ENCODE measurements at places on chromosomes 7 and 10.

DNA sequence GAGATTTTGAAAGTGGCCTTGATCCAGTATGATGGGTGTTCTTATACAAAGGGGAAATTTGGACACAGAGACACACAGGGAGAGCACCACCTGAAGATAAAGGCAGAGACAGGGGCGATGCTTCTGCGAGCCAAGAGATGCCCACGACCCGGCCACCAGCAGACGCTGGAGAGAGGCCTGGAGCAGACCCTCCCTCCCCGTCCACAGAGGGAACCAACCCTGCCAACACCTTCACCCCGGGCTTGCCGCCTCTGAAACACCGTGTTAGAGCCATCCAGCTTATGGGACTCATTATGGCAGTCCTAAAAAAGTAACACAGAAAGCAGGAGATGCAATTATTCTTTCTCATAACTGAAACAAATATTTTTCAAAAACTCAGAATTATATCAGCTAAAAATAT, 303.3 kb upstream of the SHH start:
- DNase-seq: no peak

DNA sequence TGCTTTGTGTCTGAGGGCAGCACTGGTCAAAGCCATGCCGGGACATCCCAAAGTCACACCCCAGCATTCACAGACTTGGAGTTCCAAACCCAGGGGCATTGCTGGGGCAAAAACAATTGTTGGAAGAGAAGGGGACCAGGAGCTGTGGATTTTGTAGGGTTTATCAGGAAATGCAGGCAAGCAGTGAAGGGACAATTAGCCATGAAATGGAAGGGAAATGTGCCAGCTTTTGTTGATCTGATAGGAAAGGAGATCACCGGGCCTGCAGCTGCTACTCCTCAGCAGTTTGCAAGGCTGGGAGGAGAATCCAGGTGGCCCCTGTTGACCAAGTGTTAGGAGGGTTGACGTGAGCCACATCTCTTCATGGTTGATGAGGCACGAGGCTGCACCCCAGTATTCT, 2.5 kb upstream of the BRI3 start:
- no peak for DNase-seq

- no peak for DNase-seq
These were observed 25.7 kb upstream of the FAM180A start for GRCh38 chr7:135774284-135774683.

DNA sequence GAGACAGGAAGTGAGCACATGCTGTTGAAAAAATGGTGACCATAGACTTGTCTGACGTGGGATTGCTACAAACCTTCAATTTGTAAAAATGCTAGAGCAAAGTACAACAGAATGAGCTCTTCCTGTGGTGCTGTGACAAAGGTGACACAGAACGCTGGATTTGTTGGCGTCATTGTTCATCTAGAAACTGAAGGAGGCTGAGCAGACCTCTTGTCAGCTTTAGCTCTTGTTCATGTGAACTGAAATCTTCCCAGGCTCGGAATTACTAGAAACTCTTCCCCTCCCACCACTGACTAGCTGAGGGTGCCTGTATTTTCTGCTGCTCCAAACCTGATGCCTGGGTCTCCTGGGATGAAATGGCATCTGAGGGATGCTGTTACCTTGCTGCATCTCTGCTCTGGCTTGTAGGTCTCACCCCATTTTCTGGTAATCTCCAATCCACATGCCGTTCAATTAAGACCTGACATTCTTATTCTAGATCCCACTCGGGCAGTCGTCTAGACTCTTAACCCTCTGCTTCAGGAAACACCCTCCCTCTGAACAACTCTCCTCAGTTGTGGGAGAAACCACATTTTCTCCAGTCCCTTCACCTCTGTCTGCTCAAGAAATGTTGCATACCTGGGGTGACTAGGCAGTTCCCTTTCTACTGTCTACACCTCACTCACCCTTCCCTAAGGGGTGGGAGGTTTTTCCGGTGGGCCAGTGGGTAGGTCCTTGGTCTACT, 349.3 kb downstream of the CXCL12 start:
- no peak for DNase-seq

DNA sequence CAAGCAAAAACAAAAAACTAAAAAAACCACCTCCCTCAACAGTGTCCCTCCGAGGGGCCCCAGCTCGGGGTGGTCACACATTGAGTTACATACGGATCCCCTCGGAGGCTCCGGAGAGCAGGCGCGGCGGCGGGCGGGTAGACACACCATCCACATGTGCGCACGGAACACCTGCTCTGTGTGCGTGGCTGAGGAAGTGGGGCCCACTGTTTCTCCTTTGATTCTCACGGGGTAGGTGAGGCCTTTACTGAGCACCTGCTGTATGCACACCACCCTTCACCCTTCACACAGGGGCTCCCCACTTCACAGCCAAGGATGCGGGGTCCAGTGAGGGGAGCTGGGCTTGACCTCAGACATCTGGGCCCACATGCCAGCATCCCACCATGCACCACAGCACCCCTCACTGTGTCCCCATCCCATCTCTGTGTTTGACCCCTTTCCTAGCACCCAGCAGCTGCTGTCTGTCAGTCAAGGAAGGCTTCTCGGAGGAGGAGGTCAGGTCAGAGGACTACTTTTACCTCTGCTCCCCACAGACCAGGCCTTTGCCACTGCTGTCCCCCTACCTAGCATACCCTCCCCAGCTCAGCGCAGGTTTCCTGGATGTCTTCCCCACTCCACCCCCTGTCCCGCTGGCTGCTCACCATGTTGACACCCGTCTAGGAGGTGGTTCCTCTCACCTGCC, 71.1 kb downstream of the MICALL2 start:
- no peak for DNase-seq

DNA sequence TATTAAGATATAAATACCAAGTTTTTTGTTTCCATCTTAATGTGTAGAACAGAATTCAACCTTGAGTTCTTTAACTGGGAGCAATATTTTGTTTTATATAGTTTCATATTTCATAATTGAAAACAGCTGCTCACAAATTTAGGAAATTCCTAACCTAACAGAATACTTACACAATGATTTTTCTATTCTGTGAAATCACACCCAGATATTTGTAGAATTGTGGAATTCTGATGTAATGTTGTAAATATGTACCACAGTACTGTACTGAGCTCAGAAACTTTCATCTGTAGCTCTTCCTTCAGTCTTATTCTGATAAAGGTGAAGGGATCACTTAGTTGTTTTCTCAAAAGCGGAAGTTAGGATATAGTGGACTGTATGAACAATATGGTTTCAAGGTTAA, 143.4 kb upstream of the GLI3 start:
- no peak for DNase-seq

DNA sequence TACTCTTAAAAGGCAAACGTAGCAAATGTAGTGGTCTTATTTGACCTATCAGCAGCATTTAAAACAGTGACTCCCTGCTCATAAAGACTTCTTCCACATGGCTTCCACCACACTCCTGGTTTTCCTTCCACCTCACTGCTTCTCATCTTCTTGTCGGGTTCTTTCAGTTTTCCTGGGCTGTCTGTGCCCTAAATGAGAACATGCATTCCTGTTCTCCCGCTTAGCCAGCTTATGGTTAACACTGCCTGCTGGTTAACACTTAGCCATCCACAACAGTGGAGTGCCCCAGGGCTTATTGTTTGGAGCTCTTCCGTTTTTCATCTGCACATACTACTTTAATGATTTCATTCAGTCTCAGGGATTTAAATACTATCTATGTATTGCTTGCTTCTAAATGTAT, 34.3 kb upstream of the EXOC6 start:
- DNase-seq: no peak

DNA sequence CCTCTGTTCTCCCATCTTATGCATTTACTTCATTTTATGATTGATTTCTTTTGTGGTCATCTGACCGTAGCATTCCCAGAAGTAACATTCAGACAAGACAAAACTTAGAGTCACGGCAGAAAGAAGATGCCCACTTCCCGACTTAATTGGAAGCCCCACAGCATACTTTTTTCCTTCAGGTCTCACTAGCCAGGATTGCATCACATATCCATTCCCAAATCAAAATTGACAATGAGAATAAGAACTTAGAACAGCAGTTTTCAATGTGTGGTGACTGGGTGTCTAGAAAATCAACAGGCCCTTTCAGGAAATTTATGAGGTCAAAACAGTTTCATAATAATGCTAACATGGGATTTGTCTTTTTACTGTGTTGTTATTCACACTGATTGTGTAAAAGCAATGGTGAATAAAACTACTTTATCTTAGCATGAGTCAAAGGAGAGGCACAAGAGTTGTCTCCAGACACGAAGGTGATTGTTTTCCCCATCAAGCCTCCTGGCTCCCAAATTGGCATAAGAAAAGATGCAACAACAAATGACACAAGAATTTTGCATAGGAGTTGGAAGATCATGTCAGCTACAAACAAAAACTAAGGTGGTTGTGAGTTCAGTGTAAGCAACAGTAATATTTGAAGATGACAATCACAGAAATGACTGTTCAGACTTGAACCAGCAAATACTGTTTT, 493.9 kb downstream of the HTR7 start:
- no peak for DNase-seq

DNA sequence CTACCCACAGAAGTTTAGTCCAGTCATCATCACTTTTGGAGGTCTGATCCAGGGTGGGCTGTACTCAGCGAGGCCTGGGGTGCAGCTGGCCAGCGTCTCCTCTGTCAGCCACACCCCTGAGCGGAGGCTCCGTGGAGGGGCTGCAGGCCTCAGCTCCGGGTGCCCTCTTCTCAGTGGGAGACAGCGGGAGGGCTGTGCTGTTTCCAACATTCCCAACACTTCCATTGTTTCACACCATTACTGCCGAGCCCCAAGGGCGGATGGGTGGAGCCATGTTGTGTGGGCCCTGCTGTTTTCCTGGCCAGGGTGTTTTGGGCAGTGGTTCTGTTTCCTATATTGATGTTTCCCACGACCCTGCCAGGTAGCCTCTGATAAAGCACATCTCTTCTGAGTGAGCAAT, 95.0 kb downstream of the MKI67 start:
- no peak for DNase-seq

DNA sequence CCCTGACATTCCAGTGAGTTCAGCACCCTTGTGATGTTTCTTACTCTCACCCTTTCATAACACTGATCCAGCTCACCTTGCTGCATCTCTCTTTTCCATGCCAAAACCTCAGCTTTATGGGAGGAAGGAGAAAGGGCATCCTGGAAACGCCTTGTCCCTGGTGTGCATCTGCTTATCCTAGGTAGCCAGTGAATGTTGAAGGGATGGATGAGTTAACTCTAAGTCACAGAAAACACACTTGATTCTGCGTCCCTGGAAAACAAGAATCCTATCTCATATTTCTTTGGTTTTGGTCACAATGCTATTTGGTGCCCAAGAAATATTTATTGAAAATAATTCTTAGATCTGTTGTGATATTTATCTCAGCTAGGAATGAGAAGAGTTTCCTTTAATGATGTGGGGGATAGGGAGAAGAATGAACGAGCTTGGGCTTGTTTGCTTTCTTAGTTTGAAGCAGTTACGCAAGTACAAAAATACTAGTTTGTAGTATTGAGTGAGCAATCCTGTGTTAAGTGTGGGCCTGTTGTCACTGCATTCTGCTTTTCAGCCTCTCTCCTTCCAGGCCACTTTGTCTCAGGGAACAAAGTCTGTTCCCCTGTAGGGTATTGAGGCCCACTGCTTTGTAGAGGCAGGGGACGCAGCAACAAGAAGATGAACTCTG, 126.5 kb downstream of the ARID5B start:
- no peak for DNase-seq

DNA sequence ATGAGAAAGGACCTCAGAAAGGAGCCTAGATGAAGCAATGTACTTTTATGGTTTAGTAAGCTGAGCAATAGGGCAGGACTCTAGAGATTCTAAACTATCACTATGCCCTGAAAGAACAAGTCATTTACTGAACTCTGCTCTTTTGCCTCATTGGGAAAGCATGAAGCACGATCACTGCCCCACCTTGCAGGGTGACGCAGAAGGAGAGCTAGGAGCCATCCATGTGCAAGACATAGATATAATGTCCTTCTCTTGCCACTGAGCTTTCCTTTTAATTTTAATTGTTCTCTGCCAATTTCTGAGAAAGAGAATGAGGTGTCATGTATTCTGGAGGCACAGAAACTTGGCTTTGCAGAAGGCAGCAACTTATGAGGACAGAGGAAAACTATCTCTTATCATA, 108.3 kb downstream of the SORCS1 start:
- DNase-seq: no peak

- no peak for DNase-seq
These were observed 25.3 kb downstream of the CCDC7 start for GRCh38 chr10:32471232-32471631.

Measured in CD4-positive, alpha-beta T cell treated with Interferon gamma for 1 hour (primary cell).